ENCODE measurements at places on chromosomes 6 and 20. TPM values are rescaled to one million over a fixed set of nuclear protein-coding genes. Genes with fewer than 3 reads are reported as not detected.

- peak; percentile 31 for DNase-seq
These were observed 143.8 kb downstream of the UNC5CL start for GRCh38 chr6:40894962-40895799.

GRCh38 chr6:53647462-53648094 is 18.0 kb downstream of the KLHL31 start:
- no peak for DNase-seq

GRCh38 chr6:116847227-116847626 is 18.3 kb upstream of the GPRC6A start:
- no peak for DNase-seq

- no peak for DNase-seq
These were observed 38.9 kb downstream of the OR2B2 start for GRCh38 chr6:27873021-27873940.

The TSHZ2 gene
- 31.0 TPM for total RNA-seq

The CBLN4 gene
- not detected for total RNA-seq

The GABRR2 gene
- 0.75 TPM for total RNA-seq

The GSTA1 gene
- not detected for total RNA-seq
